ENCODE measurements at places on chromosomes 12 and 14. TPM values are rescaled to one million over a fixed set of nuclear protein-coding genes. Genes with fewer than 3 reads are reported as not detected.

PRIMA1 gene
- 0.43 TPM for total RNA-seq

GRCh38 chr14:60753264-60754119, 18.9 kb downstream of the MNAT1 start:
- DNase-seq: no peak

- no peak for DNase-seq
Observed at GRCh38 chr12:2323532-2324255, 270.9 kb downstream of the CACNA1C start.

SIX4 gene
- 12.2 TPM for total RNA-seq

DDX23 gene
- total RNA-seq: 56.5 TPM

DAAM1 gene
- total RNA-seq: 17.5 TPM

GRCh38 chr12:42641221-42641885, 51.8 kb upstream of the PRICKLE1 start:
- DNase-seq: peak; percentile 62

- DNase-seq: peak; percentile 15
Observed at GRCh38 chr12:58171914-58172313, 230.5 kb downstream of the ATP23 start.

DNA sequence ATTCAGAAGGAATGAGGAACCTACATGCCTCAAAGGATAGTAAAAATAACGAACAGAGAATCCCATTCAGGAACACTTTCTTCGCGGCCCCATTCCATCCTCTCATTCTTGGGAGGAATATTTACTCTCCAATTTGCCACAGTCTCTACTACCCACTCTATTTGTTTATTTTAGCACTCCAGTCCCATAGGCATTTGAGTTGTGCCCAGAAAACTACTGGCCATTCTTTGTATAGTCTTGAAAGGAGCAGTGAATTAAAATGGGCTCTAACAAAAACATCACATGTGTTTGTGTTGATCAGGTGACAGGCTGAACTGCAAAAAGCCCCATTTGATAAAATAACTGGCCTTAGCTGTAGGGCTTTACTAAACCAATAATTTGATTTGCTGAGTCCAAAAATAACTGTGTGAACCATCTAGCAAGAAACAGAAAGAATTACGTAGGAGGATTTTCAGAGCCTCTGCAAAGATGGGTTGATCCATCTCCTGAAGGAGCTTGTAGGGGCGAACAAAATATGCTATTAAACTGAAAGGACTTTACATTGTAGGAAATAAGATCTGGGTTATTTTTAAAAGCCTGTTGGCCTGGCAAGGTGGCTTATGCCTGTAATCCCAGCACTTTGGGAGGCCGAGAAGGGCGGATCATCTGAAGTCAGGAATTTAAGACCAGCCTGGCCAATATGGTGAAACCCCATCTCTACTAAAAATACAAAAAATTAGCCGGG, 142.3 kb upstream of the CPNE8 start:
- DNase-seq: no peak

DNA sequence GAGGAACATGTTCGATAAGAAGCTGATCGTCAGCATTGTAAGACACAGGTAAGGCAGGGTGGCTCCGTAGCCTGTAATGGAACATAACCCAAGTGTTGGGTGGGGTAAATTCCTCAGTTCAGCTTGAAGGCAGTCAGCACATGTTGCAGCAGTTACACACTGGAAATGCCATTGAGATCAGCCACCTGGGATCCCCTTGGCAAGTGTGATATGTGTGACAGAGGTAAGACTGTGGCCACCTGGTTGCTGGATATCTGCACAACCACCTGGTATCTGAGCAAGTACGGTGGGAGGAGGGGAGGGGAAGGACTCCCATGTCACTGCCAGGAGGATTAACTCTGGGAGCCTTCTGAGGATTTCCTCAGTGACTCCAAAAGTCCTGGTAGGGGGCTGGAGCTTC, 158.0 kb upstream of the CAND1 start:
- DNase-seq: no peak

APOLD1 gene
- 5.2 TPM for total RNA-seq

DNA sequence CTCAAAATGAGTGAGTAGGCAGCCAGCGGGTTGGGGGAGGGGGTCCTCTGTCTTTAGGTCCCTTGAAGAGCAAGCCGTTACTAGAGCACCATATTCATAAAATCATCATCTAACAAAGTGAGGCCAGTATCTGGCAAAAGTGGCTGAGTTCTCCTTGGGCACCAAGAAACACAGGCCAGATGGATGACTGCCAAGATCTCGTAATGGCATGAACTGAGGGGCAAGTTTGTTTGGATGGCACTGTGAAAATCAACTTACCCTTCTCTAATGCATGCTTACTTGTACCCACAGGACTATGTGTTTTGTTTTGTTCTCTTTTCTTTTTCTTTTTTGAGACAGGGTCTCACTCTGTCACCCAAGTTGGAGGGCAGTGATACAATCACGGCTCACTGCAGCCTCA, 41.6 kb downstream of the GNPTAB start:
- DNase-seq: no peak

SMIM41 gene
- not detected for total RNA-seq

- peak; percentile 72 for DNase-seq
Observed at GRCh38 chr12:24991209-24992049, 42.5 kb upstream of the BCAT1 start.

ZCRB1 gene
- 20.6 TPM for total RNA-seq

GRCh38 chr12:6699989-6700645, 498 bp downstream of the PIANP start:
- peak; percentile 34 for DNase-seq

DNA sequence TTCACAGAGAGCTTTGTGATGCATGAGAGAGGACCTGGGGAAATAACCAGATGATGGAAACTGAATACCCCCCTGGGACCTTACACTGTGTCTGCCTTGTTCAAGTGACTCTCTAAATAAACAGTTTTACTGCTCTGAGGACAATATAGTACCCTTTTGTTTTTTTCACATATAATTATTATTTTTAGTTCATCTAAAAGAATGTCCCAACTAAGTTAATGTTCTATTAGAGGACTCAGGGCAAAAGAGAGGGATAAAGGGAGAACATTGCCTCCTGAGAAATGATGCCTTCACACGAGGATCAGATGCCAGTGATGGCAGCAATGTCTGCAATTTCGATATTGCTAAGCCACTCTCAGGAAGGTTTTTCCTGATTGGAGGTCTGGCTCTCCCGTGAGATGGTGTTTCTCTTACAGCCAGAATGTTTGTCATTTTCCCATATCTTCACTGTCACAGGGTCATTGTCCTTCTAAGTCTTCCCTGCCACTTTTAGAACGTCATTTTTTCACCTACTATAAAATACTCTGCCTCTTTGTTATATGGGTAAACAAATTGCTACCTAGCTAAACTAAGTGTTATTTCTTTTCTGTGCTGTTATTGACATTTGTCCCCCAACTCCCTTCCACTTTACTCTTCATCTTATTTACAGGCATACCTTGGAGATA, 201.6 kb downstream of the RAD51B start:
- no peak for DNase-seq

RASSF9 gene
- 0.89 TPM for total RNA-seq

CMA1 gene
- total RNA-seq: not detected

ITFG2 gene
- total RNA-seq: 14.4 TPM

- no peak for DNase-seq
Observed at GRCh38 chr12:49377386-49377785, 10.1 kb downstream of the SPATS2 start.

GRCh38 chr12:132033627-132034026, 83.9 kb downstream of the EP400 start:
- DNase-seq: no peak
